ENCODE measurements at places on chromosomes 7 and 10.

DNA sequence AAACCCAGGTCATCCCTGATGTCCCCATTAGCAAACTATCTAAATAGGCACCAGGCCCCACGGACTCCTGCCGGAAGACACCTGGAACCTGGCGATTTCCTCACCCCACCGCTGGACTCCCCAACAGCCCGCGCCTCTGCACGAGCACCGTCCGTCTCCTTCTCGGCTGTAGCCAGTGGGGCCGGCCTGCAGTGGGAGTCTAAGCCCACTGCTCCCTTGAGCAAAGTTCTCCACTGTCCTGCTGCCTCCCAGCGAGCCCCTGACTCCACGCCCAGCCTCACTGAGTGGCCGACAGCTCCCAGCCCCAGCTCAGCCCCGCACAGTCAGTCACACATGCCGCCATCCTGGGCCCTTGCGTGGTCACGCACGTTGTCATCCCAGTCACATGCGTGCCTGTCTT lies 211.3 kb upstream of the PPP2R2D start:
- no peak for DNase-seq

- peak; percentile 16 for DNase-seq
Observed at GRCh38 chr7:78587443-78588044, 789.0 kb downstream of the PHTF2 start.

DNA sequence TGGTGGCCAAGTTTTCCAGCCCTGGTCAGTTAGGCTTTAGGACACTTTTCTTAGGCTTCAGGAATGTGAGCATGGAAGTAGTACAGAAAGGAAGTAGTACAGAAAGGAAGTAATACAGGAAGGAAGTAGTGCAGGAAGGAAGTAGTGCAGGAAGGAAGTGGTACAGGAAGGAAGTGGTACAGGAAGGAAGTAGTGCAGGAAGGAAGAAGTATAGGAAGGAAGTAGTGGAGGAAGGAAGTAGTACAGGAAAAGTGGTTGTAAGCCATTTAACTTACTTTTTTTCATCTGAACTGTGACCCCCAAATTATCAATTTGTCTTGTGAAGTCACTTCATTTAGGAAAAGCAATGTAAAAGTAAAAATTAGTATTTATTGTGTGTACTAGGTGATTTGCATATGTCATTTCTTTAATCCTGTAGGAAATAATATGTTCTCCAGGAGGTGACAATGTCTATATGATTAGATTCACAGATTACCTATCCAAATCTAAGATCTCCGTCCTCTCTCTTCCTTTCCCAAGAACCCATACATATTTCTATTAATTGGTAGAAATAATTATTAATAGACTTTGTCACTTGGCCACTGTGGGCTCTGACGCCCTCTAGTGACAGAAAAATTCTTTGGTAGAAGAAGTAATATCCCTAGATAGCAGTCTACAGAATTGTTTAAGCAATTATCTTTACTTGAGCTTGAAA lies 3.9 kb upstream of the FAS start:
- peak; percentile 42 for DNase-seq

GRCh38 chr7:68143345-68143744 lies 1146.7 kb downstream of the TYW1 start:
- DNase-seq: no peak

DNA sequence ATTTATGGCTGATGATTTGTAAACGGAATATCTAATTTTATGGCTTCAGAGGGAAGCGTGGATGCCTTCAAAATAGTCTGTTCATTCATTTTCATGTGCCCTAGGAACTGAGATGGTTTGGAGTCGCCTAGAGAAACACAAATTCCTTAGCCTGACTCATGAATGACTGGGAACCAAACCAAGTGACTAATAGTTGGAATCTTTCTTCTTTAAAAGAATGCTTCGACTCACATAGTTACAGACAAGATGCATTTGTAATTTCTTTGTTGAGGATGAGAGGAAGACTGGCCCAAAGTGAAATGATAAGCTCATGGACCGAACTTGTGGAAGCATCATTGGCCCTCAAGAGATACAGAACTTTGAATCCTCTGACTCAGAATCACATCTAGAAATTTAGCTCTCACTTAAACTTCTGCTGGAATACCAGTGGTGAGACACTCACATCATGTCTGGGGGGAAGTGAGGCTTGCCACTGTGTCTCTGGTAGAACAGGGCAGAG lies 1107.2 kb downstream of the NRG3 start:
- DNase-seq: peak; percentile 12

DNA sequence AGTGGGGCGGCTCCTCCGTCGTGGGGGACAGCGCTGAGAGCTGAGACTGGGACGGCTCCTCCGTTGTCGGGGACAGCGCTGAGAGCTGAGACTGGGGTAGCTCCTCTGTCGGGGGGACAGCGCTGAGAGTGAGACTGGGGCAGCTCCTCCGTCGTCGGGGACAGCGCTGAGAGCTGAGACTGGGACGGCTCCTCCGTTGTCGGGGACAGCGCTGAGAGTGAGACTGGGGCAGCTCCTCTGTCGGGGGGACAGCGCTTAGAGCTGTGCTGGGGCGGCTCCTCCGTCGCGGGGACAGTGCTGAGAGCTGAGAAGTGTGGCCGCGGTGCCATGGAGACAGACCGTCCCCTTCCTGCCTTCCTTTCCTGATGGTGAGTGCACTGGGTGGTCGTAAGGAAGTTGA lies 136.4 kb downstream of the DYNC2I1 start:
- DNase-seq: no peak

GRCh38 chr10:48271047-48271730 lies 3.3 kb downstream of the FRMPD2 start:
- no peak for DNase-seq

- DNase-seq: peak; percentile 79
Observed at GRCh38 chr7:25069900-25070443, 55.1 kb downstream of the CYCS start.

- no peak for DNase-seq
Observed at GRCh38 chr7:14047709-14048399, 58.4 kb upstream of the ETV1 start.

DNA sequence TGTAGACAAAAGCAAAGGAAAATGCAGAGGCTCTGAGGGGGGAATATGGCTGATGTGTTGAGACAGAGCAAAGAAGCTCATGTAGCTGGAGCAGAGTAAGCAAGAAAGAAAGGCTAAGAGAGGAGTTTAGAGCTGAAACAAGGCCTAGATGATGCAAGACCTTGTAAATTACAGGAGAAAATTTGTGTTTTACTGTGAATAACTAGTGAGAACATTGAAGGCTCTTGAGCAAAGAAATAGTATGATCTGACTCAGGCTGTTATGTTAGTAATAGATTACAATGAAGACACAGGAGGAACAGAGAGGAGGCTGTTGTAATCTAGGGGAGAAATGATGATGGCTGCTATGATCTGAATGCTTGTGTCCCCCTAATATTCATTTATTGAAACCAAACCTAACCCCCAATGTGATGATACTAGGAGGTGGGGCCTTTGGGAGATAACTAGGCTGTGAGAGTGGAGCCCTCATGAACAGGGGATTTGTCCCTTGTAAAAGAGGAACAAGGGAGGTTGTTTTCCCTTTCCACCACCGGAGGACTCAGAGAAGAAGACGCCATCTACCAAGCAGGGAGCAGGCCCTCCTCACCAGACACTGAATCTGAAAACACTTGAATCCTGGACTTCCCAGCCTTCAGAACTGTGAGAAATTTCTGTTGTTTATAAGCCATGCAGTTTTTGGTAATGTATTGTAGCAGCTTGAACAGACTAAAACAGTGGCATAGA lies 394.9 kb downstream of the HTR7 start:
- DNase-seq: no peak

DNA sequence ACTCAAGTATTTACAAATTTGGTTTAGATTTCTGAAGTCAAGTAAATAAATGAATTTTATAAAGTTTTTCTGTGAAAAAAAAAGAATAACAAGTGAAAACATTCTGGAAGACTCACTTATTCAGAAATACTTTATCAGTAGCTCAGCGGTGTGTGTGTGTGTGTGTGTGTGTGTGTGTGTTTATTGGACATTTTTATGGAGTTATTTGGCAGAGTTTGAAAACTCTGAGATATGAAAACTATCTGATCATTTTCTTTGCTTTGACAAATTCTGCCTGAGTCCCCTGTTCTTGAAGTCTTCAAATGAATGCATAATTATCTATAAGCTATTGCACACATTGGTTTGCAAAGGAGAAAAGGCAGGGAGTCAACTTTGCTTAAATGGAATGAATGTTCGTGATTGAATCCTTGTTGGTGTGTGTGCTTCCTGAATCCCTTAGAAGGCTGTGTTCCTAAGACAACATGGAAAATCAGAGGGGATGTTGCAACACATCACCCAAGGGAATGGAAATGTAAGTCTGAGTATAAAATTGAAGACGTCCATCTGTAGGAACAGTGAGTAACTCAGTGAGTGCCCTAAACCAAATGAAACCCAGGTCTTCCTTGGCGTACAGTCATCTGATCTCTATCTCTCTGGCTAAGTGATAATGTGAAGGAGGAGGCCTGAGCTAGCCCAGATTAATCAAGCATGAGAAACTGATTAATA lies 160.9 kb downstream of the REEP3 start:
- peak; percentile 95 for DNase-seq

DNA sequence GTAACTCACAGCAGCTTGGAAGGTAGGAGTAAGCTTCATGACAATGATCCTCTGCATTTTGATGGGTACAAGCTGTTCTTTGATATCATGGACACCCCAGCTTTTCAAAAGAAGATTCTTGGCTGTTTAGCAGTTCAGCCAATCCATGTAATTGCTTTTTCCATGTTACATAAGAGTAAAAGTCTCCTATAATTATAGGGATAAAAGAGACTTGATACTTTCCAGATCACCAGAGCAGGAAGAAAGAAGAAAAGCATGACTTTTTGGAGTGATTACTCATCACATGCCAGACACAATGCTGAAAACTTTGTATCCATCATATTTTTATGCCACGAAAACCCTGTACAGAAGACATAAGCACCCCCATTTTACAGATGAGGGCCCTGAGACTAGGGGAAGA lies 1049.7 kb downstream of the NRG3 start:
- no peak for DNase-seq

- DNase-seq: peak; percentile 86
Observed at GRCh38 chr10:43793704-43794103, 145.0 kb upstream of the ZNF32 start.

DNA sequence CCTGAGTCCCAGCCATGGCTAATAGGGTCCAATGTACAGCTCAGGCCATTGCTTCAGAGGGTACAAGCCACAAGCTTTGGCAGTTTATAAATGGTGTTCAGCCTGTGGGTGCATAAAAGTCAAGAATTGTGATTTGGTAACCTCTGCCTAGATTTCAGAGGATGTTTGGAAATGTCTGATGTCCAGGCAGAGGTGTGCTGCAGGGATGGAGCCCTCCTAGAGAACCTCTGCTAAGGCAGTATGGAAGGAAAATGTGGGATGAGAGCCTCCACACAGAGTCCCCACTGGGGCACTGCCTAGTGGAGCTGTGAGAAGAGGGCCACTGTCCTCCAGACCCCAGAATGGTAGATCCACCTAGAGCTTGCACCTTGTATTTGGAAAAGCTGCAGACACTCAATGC lies 779.9 kb downstream of the GRM8 start:
- no peak for DNase-seq

- DNase-seq: no peak
Observed at GRCh38 chr7:43735403-43735801, 6.1 kb upstream of the COA1 start.

DNA sequence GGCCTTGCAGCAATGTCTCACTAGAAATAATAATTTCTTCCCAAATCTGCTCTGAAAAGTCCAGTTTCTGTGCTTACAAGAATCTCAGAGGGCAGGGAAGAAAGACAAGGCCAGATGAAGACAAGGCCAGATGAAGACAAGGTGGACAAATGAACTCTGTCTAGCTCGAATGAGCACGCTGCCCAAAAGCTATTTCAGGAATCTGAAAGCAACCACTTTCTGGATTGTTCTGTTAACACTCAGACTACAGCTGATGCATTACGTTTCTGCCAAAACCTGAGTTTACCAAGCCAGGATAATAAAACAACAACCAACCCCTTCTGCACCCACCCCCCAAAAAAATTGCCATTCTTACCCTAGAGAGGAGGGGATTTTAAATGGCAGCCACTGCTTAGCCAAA lies 1073.6 kb downstream of the SORCS3 start:
- DNase-seq: no peak

DNA sequence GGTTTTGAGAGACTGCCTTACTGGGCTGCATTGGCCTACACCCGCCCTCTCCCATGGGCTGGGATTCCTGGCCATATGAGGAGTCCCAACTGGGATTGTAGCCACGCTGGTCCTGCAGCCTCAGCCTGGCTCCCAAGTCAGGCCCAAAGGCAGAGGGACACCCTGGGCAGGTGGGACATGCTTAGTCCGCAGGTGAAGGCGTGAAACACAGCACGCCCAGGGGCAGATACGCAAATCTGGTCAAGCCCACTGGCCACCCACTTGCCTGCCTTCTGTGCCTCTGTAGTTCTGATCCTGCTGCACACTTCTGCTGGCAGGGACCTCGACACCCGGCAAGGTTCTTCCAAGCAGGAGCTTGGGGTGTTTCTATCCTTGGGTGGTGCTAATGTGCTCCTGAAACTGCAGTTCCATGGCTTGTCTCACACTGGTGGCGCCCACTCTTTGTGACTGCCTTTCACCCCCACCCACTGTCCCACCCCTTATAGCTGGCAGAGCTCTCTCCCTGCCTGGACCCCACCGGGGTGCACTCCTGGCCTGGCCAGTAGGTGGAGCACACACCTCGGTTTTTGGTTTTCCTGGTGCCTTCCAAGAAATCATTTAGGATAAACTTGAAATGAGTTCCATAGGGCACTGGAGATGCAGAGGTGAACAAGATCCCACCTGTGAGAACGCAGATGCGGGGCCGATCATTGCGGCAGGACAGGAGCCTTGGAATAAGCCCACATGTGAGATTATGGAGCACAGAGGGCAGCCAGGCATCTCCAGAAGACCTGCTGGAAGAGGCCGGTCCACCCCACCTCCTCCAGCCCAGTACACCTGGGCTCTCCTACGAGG lies 47.9 kb downstream of the MKI67 start:
- peak; percentile 24 for DNase-seq

DNA sequence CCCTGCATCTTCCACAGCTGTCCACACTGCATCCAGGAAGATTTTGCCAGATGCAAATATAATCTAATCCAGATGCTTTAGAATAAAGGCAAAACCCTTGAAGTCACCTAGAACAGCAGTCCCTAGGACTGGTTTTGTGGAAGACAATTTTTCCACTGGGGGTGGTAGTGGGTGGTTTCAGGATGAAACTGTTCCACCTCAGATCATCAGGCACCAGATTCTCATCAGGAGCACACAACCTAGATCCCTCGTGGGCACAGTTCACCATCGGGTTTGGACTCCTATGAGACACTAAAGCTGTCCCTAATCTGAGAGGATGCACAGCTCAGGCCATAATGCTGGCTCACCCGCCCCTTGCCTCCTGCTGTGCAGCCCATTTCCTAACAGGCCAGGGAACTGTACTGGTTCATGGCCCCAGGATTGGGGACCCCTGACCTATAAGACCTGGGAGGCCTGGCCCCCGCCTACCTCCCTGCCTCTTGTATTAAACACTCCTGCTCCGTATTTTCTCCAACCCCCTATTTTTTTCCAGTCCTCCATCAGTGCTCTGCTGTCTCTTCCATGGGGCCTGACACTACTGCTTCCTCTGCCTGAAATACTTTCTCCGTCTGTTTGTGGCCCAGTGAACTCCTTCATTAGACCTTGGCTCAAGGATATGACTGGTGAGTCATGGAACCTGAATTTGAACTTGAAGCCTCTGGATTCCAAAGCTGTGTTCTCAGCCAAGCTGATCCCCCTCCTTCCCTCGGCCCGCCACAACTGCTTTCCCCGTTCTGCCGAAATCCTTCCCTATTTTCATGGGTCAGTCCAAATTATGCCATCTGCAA lies 79.9 kb upstream of the RHEB start:
- DNase-seq: peak; percentile 96
